Cerebellar nuclear complex (tissue), 1 donor: ENCODE measurements at places on chromosomes 1 and 21.

GRCh38 chr1:80542231-80542630 lies 1258.5 kb upstream of the ADGRL2 start:
- no peak for DNase-seq

DNA sequence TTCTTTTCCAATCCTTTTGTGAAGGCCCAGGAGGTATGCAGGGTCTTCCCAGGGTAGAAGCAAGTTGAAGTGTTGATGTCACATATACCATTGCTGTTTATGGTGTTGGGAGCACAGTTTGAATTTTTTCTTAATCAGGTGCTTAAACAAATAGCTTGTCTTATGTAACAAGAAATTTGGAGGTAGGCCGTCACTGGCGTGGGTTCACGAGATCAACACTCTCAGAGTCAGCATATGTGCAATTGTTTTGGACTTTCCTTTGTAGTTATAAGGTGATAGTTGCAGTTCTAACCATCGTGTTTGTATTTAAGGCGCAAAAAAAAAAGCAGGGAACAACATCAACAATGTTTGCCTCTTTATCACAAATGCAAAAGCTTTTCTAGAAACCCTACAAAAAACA lies 13.3 kb downstream of the FNBP1L start:
- DNase-seq: no peak

- DNase-seq: no peak
Measured at GRCh38 chr1:236002025-236002390, 62.9 kb downstream of the NID1 start.

- no peak for DNase-seq
Measured at GRCh38 chr1:170240409-170240808, 94.7 kb downstream of the NTMT2 start.

DNA sequence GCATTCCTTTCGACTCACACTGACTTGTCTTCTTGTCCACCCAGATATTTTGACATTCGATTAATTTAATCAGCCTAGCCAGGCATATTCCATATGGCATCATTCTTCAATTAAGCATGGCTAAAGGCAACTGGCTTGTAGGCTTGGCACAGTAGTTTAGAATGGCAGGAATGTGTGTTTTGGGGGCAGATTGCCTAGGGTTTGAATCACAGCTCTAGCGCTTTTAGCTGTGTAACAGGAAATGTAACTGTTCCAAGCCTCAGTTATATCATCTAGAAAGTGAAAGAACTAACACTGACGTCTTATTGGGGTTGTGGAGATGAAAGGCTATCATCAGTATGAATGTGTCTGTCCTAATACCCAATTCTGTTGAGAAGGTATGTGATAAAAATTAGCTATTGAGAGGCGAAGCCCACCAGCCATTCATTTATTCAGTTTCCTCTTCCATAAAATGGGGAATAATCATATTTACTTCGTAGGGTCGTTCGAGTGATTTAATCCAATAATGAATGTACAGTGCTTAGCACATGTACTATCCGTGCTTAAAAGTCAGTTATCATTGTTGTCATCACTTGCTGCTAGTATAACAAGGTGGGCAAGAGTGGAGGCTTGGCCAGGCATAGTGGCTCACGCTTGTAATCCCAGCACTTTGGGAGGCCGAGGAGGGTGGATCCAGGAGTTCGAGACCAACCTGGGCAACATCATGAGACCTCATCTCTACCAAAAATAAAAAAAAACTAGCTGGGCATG lies 41.6 kb upstream of the GRHL3 start:
- DNase-seq: no peak

DNA sequence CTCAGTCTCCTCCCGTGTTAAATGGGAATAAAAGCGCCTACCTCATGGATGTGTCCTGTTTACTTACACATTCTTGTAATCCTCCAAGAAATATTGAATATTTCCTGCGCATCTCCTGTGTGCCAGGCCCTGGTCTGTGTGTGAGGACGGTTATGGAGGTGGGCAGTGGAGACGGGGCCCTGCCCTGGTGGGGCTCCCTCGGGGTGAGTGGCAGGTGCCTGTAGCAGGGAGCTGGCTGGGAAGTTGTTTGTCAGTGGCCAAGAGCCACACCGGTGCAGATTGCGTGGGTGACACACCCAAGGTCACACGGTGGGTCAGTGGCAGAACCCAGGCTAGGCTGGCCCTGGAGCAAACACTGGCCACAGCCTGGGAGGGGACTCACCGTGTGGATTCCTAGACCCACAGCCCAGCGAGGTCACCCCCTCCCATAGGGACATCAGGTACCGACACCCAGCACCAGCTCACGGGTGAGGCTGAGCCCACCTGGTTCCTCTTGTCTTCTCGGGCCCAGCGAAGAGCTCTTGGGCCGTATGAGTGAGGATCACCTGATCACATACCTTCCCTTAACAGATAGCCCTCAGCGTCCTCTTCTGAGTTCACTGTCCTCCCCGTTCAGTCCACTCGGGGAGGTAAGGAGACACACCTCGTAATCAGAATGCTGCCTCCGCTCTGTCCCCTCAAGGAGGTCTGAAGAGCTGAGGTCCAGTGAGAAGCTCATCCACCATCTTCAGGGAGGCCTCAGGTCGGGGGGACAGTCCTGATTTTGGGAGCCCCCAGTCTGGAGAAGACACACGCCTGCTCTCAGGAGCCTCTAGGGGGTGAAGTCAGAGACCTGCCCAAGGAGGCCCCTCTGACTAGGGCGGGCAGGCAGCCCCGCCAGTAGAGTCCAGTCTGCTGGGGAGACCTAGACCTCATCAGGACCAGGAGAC lies 349.6 kb downstream of the MATN1 start:
- no peak for DNase-seq

GRCh38 chr1:230611128-230611877 lies 31.0 kb upstream of the COG2 start:
- DNase-seq: no peak

DNA sequence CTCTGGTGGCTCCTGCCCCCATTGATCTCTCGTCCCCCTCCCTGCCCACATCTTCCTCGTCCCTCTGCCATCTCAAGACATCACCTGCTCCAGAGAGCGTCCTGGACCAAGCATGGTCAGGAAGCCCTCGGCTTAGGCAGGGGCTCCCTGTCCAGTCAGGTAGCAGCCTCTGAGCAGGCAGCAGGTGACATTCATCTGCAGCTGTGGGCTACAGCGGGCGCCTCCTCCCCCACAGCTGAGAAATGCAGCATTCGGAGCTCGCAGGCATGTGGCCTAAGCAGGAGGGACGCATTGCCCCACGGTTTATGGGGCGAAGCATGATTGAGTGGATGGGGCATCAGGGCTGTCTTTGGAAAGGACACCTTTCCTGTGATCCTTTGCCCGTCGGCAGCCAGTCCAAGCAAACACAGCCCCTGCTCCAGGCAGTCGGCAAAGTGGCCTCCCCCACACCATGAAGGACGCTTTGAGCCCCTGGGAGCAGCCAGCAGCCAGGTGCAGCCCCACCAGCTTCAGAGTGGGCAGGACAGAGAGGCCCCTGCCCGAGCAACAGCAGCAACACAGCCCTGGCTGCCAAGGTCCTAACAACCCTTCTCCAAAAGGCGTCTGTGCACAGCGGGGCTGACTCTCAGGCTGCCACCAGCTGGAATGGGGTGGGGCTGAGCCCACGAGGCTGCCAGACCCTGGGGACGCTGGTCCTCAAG lies 234.1 kb upstream of the VAMP3 start:
- DNase-seq: no peak
